ENCODE measurements at places on chromosomes 2 and 18.

DNA sequence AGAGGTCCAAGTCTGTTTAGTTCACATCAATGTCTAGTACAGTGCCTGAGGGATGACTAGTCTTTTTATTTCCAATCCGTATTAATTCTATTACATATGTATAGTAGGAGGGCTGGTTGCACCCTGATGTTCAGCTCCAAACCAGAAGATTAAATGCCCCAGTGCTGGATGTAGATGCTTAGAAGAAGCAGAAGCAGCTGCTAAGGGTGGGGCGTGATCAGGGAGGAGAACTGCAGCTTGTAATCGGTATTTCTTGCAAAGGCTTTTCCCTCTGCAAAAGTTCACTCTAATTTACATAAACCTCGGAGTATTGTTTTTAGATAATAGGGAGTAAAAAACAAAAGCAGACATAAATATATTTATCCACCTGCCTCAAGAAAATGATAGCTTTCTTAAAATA is 145.3 kb upstream of the ITGA4 start:
- no peak for DNase-seq

DNA sequence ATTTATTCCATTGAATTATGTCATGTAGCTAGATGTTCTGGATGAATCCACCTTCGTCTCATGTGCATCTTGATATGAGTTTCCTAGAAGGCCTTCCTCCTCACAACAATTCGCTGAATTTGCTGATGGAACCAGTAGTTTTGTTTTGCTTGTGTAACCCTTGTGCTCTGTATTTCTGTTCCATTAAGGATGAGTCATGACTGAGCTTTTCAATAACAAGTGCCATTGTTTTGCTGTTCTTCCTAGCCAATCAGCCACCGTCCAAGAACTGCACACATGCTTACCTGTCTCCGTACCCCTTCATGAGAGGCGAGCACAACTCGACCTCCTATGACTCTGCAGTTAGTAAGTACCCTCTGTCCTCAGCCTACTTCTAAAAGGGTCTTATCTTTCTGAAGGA is 2.3 kb downstream of the TMEM182 start:
- DNase-seq = no peak

GRCh38 chr2:241235859-241236593 is 47.5 kb downstream of the ANO7 start:
- DNase-seq = no peak

DNA sequence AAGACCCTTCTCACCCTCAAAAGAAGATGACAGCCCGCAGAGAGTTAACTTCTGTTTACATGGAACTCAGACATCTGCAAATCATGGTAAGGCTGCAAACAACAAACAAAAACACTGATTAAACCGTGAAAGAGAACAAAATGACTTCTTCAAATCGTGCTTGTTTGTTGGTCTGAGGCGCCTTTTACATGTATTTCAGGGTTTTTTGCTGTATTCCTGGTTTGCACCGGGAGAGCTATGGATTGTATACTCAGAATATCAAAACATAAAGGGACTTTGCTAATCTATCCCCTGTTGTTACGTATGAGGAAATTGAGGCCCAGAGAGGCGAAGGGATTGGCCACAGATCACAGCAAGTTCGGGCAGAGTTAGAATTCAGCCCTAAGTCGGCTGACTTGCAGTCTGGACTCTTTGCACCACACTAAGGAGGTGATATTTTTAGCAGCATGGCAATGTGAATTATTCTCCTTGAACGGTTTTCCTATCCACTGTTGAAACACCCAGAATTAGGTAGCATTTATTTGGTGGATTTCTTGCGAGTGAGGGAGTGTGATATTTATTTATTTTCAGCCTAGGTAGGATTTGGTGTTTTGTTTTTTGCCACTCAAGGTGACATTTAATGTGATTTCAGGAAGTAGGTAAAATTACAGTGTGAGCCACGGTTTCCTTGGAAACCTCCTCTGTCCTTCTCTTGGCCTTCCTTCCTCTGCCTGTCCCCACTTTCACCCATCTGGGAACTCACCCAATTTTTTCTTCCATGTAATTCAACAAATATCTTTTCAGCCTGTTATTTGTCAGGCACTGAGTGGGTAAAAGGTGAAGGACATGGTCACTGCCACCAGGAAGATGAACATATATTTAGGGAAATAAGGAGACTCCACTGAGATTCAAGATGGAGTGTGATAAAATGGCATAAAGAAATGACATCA is 980 bp upstream of the PDE6D start:
- no peak for DNase-seq

- no peak for DNase-seq
Measured at GRCh38 chr2:234156326-234156725, 105.8 kb downstream of the SPP2 start.

DNA sequence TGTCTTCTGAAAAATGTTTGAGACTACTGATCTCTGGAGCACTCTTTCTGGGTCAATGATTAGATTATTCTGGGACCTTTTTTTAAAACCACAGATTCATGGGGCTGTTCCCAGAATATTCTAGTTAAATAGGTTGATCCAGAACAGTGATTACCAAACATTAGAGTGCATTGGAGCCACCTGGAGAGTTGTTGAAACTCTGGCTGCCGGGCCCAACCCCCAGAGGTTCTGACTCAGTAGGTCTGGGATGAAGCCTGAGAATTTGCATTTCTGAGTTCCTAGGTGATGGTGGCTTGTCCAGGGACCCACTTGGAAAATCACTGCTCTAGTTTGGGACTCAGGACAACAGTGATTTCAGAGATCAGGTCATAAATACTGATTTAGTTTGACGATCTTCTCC is 197.3 kb downstream of the PTPRM start:
- no peak for DNase-seq
